ENCODE measurements at places on chromosomes 6 and 20.

DNA sequence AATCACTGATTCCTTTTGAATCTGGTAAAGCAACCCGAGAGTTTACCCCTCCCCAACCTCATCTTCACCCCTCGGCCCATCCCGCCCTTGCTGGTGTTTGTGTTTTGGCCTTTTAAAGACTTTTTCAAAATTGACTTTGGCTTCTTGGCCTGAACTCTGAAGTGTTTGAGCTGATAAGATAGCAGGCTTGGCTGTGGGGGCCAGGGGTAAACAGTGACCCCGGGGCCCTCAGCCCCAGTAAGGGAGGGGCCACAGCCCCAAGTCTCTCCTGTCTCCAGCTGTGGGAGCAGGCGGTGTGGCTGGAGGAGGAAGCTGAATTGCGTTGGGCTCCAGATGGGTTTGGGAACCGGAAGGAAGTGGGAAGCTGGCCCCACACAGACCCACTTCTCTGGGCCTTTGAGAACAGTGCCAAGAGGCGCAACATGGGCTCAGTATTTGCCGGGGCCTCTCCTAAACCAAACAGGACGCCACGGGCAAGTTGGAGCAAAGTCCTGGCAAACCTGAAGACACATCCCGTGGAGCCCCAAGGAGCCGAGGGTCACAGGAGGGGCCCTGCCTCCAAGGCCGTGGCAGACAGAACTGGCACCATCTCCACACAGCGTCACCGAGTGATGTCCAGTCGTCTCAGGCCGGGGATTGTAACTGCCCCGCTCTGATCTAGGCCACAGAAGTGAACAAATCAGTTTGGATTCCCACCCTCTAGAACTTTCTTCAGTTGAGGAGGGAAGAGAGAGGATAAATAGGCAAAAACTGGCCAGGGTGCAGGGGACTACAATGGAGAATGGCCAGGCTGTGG, 54.3 kb upstream of the PTPN1 start:
- DNase-seq: no peak

DNA sequence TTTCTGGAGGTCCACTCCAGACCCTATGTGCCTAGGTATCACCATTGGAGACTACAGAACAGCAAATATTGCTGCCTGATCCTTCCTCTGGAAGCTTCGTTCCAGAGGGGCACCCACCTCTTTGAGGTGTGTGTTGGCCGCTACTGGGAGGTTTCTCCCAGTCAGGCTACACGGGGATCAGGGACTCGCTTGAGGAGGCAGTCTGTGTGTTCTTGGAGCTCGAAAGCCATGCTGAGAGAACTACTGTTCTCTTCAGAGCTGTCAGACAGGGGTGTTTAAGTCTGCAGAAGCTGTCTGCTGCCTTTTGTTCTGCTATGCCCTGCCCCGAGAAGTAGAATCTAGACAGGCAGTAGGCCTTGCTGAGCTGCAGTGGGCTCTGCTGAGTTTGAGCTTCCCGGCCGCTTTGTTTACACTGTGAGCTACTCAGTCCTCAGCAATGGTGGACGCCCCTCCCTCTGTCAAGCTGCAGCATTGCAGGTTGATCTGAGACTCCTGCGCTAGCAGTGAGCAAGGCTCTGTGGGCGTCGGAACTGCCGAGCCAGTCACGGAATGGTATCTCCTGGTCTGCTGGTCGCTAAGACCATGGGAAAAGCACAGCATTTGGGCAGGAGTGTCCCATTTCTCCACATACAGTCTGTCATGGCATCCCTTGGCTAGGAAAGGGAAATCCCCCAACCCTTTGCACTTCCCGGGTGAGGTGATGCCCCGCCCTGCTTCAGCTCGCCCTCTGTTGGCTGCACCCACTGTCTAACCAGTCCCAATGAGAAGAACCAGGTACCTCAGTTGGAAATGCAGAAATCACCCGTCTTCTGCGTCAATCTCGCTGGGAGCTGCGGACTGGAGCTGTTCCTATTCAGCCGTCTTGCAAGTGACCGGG, 32.5 kb upstream of the ASCC3 start:
- no peak for DNase-seq

GRCh38 chr20:10843146-10843711, 169.4 kb upstream of the JAG1 start:
- no peak for DNase-seq

GRCh38 chr6:73382462-73383113, 12.0 kb upstream of the DDX43 start:
- DNase-seq: no peak

DNA sequence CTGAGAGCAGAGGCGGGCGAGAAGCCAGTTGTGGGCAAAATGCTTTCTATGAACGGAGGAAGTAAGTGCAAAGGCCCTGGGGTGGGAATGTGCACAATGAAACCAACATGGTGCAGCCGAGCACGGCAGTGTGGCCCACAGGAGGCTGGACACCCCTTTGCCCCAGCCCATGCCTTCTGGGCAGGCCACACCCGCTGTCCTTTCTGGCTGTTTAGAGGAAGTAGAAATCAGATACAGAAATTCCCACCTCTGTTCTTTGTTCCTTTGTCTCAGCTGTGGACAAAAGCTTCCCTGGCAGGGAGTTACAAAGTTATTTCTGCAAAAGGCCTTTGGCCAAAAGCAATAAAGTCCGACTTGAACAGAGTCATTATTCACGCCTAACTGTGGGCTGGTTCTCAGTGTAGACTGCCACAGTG, 11.9 kb downstream of the SULF2 start:
- no peak for DNase-seq
